ENCODE measurements at places on chromosomes 11 and 22.

DNA sequence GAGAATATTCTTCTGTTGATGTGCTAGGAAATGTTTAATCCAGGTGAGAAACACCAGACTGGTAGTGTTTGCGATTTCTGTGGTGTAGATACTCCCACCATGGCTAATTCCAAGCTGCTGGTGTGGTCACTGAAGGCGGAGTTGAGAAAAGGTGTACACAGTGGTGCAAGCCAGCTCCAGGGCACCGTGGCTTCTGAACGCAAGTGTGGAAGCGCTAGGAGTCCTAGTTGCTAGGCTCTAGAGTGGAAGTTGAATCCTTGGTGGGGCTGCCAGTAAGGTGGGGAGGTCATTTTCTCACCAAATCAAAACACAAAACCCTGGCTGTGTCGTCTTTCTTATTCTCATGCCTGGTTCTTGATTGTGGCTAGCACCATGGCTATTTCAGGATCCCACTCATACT, 61.6 kb downstream of the ZBTB16 start:
- DNase-seq = no peak

GRCh38 chr11:36008584-36008983, 64.7 kb downstream of the LDLRAD3 start:
- no peak for DNase-seq

DNA sequence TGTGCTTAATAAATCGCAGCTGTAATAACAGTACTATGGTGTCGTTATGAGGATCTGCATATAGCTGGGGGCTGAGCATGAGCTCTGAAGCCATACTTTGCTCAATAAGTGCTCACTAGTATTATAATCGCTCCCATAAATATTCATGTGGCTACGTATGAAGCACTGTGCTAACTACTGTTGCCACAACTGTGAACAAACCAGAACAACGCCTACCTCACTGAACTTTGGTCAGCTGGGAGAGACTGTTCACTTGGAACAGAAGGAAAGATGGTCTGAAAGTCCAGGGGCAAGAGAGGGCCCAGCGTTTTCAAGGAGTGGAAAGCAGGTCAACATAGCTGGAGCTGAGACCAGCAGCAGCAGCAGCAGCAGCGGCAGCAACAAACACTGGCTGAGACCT, 141.6 kb downstream of the EFCAB6 start:
- no peak for DNase-seq

DNA sequence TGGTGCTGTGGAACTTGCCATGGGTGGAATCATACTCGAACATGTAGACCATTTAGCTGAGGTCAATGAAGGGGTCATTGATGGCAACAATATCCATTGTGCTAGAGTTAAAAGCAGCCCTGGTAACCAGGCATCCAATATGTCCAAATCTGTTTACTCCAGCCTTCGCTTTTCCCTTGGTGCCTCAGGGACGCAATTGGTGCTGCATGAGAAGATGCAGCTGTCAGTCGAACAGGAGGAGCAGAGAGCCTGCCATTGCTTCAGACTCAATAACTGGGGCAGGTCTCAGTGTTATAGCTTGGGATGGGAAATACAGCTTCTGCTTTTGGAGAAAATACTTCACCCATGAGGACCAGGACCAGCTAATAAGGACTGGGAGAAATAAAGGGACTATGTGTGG, 5.0 kb upstream of the MCHR1 start:
- DNase-seq = no peak

- DNase-seq = peak; percentile 81
Observed at GRCh38 chr11:126282736-126283591, at the start of gene TIRAP. TIRAP (plus strand) TSS chr11:126283093; CDS start chr11:126290895, 7,802 bp downstream.

GRCh38 chr22:49010070-49010863, 817.4 kb downstream of the BRD1 start:
- DNase-seq = no peak

GRCh38 chr11:111352231-111352746, 26.8 kb downstream of the POU2AF1 start:
- DNase-seq = no peak

GRCh38 chr22:42696331-42696967, 24.2 kb downstream of the A4GALT start:
- no peak for DNase-seq

- DNase-seq = no peak
Observed at GRCh38 chr11:118837868-118838267, 45.8 kb upstream of the CXCR5 start.

DNA sequence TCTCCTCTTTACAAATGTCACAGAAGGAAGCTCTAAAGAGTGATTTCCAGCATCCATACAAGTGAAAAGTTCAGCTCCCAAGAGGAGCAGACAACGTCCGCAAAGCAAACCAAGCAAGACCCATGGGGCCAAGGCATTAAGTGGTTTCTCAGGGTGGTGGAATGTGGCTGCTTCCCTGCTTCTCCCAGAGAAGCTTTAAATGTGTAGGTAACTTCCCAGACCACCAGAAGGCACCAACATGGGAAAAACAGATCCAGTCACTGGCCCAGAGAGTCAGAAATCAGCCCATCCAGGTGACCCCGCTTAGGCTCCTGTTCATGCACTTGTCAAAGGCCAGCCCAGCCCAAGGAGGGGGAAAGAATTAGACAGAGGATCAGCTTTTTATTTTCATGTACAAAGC, 13.3 kb upstream of the PHF21A start:
- DNase-seq = no peak

- no peak for DNase-seq
Observed at GRCh38 chr22:28369854-28370253, 309.8 kb downstream of the TTC28 start.

- DNase-seq = no peak
Observed at GRCh38 chr11:44018127-44018521, 29.7 kb upstream of the ACCSL start.

DNA sequence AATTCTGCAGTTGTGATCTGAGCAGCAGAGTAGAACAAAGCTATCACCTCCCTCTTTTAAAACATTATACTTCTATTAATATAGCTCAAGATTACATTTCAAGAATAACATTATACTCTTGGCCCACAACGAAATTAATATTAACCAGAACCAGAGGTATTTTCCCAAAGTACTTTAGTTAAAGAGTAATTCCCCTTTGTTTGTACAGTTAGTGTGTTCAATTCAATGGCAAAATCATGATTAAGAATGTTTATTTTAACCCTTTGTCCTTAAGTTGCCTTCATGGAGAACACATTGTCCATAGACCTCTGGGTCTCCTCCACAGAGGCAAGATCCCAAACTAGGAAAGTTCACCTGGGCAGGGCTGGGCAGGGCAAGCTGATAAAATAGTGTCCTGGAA, 88.0 kb upstream of the CSNK2A3 start:
- no peak for DNase-seq

GRCh38 chr22:47564651-47565434, 802.4 kb downstream of the TBC1D22A start:
- DNase-seq = no peak

DNA sequence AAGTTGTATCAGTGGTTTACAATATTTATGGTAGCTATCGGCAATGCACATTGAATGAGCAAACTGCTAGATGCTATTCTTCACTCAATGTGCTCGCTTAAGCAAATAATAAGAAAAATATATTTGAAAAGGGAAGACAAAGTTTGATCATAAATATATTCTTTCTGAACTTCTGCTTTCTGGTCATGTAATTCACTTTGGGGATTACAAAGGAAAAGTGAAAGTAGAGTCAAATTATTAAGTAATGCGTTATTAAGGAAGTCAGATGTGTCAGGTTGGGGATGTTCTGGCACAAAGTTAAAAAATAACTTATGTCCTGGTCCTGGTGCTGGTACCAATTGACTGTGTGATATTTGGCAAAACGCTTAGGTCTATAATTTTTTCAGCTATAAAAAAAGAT, 98.0 kb upstream of the TRIM77 start:
- no peak for DNase-seq

DNA sequence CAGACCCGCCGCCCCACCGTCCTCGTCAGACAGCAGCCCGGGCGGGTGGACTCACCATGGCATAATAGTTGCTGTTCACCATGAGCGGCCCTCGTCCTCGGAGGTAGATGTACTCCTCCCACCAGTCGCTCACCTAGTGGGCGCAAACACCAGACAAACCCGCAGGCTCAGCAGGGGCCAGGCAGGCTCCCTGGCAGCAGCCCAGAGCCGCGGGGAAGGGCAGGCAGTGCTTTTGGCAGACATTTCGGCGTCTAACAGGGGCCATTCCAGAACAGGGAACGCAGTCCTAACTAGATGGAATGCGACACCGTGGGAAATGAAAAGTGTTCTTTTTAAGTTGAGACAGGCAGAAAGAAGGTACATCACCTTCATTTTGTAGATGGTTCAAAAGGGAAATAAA, 44.9 kb downstream of the CPT1A start:
- DNase-seq = no peak

GRCh38 chr11:6268820-6269219, 9.2 kb downstream of the CCKBR start:
- no peak for DNase-seq

DNA sequence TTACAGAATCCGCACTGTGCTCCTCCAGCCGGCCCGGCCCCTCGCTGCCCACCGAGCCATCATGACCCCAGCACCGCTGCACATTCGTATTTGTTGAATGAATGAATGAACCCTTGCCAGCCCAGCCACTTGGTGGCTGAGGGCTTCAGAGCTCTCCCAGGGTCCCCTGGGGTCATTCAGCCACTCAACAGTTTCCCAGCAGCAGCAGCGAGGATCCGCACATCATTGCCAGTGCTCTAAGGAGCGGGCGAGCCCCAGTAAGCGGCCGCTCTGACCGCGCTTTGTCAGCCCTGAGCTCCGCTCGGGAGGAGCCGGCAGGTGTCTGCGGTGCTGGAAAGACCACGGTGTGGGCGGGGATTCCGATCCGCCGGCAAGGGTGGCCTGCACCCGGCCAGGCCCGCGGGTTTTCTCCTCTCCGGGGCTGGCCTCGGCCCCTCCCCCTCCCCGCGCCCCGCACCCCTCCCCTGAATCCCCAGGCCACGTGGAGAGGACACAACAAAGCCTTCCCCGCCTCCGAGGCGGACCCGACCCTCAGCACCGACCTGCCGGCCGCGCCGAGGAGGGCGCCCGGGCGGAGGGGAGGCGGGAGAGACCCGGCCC, 563 bp downstream of the BID start:
- peak; percentile 59 for DNase-seq

DNA sequence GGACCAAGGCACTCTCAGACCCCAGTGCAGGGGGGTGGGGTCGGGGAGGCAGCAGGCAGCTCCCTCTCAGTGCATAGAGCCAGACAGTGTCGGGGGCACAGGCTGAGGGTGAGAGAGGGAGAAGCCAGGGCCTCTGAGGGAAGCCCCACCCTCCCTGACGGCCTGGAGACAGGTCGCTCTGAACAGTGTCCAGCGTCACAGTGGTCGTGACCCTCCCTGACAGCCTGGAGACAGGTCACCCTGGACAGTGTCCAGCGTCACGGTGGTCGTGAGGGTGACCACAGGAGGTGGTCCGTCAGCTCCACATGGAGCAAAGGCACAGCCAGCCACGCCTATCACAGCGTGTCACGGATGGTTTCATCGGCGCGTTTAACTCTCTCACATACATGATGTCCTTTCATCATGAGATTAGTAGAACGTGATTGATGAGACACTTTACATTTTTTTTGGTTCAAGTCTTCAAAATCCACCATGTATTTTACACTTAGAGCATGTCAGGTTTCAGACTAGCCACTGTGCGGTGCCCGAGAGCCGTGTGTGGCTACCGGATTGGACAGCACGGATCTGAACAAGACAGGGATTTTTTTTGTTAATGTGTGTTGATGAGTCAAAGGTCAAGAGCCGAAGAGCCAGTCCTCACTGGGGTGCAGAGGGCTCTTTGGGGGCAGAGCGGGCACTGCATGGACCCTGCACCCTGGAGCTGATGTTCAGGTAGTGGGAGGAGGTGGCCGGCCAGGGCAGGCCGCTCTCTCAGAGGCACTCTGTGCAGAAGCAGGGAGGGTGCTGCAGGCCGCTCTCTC, 23.9 kb upstream of the PANX2 start:
- no peak for DNase-seq

- no peak for DNase-seq
Observed at GRCh38 chr11:132589791-132590190, 942.5 kb downstream of the OPCML start.

Data from CD8-positive, alpha-beta memory T cell (primary cell).